ENCODE measurements at places on chromosomes 2 and 18.
A peak's percentile ranks its signal among the peaks of the same experiment; 100 is the strongest.

DNA sequence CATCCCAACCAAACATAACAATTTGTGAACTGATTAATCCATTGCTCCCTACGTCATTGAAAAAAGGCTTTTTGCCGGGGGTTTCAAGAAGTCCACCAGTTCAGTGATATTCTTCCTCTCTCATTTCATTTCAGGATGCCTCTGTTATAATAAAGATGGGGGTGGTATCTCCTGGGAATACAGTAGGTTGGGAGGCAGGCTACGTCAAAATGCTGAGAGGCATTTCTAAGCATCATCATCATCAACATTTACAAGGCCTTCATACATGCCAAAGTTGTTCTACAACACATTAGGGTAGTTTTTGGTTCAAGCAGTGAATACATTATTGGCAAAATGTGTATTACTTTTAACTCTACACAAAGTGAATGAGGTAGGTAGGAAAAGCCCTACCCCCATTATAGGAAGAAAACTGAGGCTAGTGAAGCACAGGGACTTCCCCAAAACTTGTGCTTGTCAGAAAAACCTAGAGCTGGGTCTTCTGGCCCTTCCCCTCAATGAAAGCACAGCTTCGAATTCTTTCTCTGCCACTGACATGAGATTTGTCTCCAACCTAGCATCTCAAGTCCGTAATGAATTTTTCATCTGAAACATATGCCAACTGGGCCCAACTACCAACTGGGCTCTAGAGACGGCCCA is 11.3 kb downstream of the OSR1 start:
- DNase-seq, result no peak

DNA sequence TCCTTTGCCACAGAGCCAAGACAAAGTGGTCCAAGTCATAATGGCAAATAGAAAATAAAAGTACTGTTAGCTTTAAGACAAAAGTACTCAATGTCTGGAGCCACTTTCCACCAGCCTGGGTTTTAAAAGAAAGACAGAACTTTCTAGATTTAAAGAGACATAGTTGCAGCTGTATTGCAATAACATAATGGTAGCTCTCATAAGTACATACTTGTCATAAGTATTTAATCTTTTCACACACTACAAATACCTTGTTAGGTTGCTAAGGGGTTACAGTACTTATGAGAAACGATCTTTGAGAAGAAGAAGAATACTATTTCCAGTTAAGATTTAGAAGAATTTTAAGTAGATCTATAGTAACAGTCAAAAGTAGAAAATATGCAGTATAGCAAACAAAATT is 28.9 kb upstream of the AQP4 start:
- no peak for DNase-seq

- DNase-seq, result no peak
These were observed 3.6 kb downstream of the ZAP70 start for GRCh38 chr2:97716695-97717612.

DNA sequence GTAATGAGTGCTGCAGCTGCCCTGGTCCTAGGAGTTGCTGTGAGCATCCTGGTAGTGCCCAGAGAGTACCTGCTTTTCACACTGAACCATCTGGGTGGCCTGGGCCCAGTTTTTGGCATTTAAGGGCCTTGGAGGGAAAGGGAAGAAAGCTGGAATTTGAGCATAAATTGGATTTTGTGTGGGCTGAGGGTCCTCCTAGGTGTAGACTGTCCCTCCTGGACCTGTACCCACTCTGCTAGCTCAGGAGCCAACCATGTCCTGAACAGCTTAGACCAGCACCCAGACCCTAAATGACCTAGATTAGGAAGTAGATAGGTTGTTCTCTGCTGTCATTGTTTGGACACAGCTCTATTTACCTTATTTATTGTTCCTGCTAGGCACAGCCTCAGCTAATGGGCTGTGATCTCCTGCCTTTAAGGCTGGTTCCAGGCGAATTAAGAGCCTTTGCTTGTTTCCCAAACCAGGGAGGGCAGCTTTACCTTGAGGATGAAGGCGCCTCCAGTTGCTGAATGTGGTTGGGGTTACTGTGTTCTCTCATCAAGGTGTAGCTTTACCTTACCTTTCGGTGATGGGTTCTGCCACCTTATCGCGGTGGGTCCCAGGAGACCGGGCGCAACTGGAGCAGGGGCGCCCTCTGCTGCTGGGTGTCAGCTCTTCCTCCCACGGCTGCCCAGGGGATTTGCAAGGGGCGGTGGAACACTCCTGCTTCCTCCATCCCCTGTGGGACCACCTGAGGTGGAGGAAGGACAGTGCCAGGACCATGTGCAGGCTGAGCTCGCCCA is 34.4 kb downstream of the ITGA6 start:
- peak; percentile 35 for DNase-seq

DNA sequence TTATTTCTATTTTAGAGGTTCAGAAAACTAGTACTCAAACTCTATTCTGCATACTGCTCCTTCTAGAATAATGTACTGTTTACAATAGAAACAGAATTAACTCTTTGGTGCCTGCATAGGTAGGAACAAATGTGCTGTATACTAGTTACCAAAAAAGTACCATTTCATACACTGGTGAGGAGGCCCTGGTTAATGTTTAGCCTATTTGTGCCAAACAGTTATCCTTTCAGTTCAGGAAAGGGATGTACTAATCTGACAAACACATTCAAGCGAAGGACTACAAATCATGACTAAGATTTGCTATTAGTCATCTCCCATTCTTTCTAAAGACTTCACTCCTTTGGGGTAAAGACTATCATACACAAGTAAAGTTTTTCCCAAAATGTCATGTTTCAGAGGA is 47.4 kb downstream of the EXOC6B start:
- DNase-seq, result peak; percentile 17

DNA sequence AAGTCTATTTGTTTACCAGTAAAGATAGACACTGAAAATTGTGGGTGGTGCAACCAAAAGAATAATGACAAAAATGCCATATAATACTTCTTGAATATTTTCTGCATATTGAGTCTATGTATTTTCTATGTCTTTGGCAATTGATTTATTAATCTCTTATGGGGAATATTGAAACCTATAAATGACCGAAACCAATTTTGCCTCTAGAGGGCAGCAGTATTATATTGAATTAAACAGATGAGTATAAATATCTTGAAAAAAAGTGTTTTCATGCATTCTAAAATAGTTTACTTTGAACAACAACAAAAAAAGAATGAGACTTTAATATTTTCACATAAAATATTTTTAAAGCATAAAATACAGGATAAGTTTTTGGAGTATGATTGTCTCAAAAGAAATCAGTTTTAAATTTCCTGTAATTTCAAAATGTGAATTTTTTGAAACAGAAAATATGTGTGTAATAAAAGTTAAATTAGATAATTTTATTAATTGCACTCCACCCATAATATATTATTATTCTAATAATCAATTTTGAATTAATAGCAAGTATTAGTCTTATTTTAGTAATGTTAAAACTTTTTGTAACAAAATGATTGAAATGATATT is 49.9 kb upstream of the CALCRL start:
- DNase-seq, result peak; percentile 5

DNA sequence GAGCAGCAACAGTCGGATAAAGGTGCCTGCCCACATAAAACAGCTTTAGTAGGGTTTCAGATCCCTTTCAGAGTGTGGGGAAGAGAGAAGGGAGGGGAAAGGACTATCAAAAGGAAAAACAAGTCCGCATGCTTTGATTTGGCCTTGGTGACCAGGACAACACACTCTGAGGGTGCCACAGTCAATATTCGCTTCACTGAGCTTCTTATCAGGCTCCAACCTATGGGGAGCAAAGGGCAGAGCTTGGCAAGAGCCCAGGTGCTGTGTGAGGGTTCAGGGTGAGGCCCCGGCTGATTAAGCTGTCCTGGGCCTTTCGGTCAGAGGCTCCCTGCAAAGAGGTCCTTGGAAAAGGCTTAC is 237.4 kb upstream of the SMAD2 start:
- no peak for DNase-seq

DNA sequence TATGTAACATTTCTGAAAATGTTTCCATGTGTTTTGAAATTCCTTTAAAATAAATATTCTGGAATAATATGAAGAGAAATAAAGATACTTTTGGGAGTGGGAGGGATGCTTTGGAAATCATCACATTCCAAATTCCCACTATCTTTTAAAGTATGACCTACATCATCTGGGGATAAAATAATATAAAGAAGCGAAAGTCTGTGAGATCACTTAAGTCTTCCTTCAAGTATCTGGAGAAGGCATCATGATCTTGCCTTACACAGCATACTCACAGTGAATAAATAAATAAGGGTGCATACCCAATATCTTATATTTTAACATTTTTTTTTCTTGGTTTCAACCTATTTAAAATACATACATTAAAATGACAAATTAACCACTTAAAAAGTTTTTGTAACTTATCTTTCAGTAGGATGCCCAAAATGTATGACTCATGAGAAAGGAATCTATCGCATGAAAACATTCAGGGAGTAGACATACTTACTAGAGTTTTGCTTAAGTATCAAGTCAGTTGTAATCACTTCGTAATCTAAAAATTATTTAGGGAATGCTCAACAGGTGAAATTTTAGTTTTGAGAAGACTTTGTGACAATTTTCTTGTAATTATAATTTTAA is 248.3 kb upstream of the COL3A1 start:
- peak; percentile 82 for DNase-seq
